ENCODE measurements at places on chromosomes 4 and X. TPM values are rescaled to one million over a fixed set of nuclear protein-coding genes. Genes with fewer than 3 reads are reported as not detected.

TIMM8A gene
- 7.8 TPM for total RNA-seq

GRCh38 chr4:145820407-145820806, 118.2 kb downstream of the ZNF827 start:
- DNase-seq = no peak

GRCh38 chr4:813900-814299, 12.0 kb downstream of the CPLX1 start:
- no peak for DNase-seq

DNA sequence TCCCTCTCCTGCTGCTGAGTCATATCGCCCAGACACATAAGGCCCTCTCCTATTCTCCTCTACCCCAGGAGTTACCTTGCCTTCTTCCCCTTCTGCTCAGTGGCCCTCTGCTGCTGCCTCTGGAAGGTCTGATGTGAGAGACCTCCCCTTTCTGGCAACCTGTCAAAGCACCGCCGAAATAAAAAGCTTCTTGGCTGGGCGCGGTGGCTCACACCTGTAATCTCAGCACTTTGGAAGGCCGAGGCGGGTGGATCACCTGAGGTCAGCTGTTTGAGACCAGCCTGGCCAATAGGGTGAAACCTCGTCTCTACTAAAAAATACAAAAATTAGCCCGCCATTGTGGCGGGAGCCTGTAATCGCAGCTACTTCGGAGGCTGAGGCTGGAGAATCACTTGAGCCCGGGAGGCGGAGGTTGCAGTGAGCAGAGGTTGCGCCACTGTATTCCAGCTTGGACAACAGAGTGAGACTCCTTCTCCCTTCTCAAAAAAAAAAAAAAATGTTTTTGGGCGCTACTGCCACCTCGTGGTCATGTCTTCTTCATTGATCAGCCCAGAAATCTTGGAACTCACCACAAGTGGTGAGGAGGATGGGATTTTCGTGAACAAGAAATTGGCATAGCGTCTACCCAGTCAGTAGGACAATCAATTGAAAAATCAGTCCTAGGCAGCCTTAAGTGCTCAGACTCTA, 8.6 kb upstream of the ZXDA start:
- no peak for DNase-seq

PLP1 gene
- total RNA-seq = not detected

GRCh38 chr4:183249854-183250253, 70.2 kb downstream of the CLDN22 start:
- peak; percentile 21 for DNase-seq

GRCh38 chrX:55767100-55767499, 49.6 kb downstream of the RRAGB start:
- peak; percentile 9 for DNase-seq

AKAP14 gene
- not detected for total RNA-seq

DNA sequence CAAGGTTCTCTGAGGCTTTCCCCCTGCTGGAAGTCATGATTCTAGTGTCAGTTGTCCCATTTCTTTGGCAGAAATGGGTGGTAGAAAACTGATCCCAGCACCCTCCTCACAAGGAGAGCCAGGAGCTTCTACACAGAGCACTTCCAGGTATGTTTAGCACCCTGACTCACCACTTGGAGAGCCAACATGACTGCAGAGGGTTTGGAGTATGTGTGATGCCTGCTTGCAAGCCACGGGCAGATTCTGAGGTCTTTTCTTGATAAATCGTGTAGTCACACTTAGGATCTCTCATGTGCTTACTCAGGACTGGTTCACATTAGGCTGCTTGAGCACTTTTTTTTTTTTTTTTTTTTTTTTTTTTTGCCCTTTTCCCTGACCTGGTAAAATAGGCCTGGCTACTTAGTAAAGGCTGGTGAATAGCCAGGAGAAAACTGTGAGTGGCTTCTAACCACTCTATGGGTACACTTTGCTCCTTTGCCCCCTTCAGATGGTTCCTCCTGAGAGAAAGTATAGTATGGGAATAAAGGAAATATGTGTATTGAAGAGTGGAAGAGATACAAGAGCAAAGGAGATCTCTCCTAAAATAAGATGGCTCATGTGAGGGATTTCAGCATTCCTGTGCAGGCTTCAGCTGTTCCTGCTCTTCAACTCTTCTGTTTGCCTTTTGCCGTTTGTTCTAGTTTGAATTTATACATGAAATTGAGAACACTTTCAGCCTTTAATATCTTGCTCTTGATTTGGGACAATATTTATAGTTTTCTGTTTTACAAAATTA, 103.6 kb downstream of the EMCN start:
- DNase-seq = no peak

- no peak for DNase-seq
These were observed 37.4 kb upstream of the NDST3 start for GRCh38 chr4:117996891-117997290.

- DNase-seq = peak; percentile 14
These were observed 67.9 kb upstream of the SOX3 start for GRCh38 chrX:140572724-140573123.

- no peak for DNase-seq
These were observed 3.2 kb downstream of the HMX1 start for GRCh38 chr4:8868321-8869001.

SUPT20HL1 gene
- total RNA-seq = not detected

- DNase-seq = peak; percentile 100
These were observed 146.0 kb upstream of the CPEB2 start for GRCh38 chr4:14856062-14856933.

MAGT1 gene
- 52.2 TPM for total RNA-seq

DNA sequence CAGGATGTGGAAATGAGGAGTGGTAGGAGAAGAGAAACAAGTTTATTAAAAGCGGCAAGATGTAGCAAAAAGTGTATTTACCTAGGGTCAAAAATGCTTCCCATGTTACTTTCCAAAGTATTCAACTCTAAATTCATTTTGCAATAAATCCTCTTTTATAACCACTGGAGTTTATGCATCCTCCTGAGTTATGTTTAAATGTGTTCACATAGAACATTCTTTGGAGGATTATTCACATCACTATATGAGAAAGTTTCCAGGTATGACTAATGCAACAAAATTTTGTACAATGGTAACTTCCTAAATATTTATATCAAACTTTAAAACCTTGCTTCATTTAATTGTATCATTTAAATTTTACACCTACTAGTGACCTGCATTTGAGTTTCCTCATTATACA, 870.6 kb upstream of the SLIT2 start:
- DNase-seq = peak; percentile 52

TRMT44 gene
- 20.3 TPM for total RNA-seq

KCNIP4 gene
- total RNA-seq = not detected

ITGB1BP2 gene
- total RNA-seq = 2.9 TPM

SLC7A11 gene
- total RNA-seq = 80.2 TPM

- no peak for DNase-seq
These were observed 57.1 kb upstream of the NKX1-1 start for GRCh38 chr4:1463088-1463926.

HMX1 gene
- total RNA-seq = not detected

GRCh38 chr4:117376692-117377091, 291.3 kb upstream of the TRAM1L1 start:
- no peak for DNase-seq

- no peak for DNase-seq
These were observed 147.5 kb upstream of the ANK2 start for GRCh38 chr4:112901962-112902411.

- DNase-seq = peak; percentile 6
These were observed 127.5 kb upstream of the NRK start for GRCh38 chrX:105694839-105695238.

GRCh38 chr4:138110815-138111214, 131.3 kb downstream of the SLC7A11 start:
- peak; percentile 46 for DNase-seq

DNA sequence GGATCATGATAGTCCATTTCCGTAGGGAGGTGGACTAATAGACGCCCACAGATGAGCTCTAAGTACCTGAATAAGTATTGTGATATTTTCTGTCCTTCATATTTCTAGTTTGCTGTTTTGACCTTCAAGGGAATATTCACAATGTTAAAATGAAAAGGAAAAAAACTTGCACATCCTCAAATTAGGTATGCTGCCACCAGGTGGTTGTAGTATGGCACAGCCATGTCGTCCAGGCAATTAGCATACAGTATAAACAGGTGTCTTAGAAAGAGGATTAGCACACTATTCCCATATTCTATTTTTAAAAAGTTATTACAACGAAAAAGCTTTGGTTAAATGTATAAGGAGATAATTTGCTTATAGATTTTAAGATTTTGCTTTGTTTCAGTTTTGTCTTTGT, 802.0 kb downstream of the RPA4 start:
- DNase-seq = peak; percentile 12

- no peak for DNase-seq
These were observed 49.1 kb downstream of the STAG2 start for GRCh38 chrX:124010566-124010965.

- DNase-seq = peak; percentile 98
These were observed 21.6 kb downstream of the FABP2 start for GRCh38 chr4:119300101-119300978.

- peak; percentile 3 for DNase-seq
These were observed 164.4 kb downstream of the QDPR start for GRCh38 chr4:17347445-17347844.

All from mammary epithelial cell (primary cell).